Stomach (tissue), 19 donors: ENCODE measurements at places on chromosomes 5 and 9. TPM values are rescaled to one million over a fixed set of nuclear protein-coding genes. Genes with fewer than 3 reads are reported as not detected.
A peak's percentile ranks its signal among the peaks of the same experiment; 100 is the strongest.

DNA sequence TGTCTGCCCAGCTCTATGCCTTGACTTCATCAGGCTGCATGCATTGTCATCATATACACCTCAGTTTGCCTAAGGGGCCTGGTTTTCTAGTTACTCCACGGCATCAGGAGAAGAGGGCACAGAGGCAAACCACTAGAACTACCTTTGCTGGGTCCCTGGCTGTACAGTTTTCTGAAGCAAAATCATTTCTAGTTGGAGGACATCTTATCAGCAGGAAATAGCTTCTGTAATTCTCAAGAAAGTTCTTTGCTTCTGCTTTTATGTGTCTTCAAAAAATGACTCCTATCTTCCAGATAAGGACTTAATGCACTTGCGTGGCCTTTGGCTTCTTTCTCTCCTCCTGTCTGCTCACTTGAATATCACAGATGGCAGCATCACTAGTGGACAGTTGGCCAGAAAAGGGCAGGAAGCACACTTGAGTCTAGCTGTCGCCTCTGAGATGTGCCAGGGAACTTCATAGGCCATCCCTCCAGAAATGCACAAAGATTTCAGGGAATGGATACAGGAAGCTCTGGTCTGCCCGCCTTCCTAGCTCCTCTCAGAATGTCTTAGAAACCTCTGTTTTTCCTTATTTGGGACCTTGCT is 22.4 kb upstream of the LTC4S start:
- DNase-seq: no peak

TBC1D2 gene
- total RNA-seq: 2.9 TPM

TRIP13 gene
- total RNA-seq: not detected

GRCh38 chr9:33159777-33160127 is 7.4 kb downstream of the B4GALT1 start:
- DNase-seq: peak; percentile 50

DNA sequence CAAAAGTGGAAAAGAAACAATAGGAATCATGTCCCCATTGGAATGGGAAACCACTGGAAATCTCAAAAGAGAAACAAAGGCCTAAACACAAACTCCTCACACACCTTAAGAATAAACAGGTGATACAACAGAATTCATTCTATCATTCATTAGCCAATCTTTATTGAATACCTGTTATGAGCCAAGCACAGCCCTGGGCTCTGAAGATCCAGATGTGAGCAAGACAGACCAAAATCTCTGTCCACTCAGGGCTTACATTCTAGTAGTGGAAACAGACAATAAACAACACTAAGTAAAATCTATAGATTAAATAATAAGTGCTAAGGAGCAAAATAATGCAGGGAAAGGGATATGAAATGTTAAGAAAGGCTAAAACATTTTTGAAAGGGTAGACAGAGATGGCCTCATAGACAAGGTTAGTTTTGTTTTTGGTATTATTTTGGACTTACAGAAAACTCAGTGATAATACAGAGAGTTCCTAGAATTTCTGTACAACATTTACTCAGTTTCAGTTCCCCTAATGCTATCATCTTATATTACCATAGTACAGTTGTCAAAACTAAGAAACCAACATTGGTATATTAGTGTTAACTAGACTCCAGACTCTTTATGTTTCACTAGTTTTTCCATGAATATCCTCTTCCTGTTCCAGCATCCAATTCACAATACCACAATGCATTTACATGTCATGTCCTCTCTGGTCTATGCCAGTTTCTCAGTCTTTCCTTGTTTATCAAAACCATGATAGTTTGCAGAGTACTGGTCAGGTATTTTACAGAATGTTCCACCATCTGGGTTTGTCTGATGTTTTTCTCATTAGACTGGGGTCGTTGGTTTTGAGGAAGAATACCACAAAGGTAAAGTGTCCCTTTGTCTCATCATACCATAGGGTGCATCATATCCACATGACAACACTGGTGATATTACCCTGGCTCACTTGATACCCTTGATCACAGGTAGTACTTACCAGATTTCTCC is 103.7 kb downstream of the SIL1 start:
- DNase-seq: no peak

- no peak for DNase-seq
These were observed 182.4 kb downstream of the ARRDC3 start for GRCh38 chr5:91200692-91201091.

- DNase-seq: no peak
These were observed 6.0 kb upstream of the LCP2 start for GRCh38 chr5:170303549-170303948.

CDC20B gene
- not detected for total RNA-seq

OLFML2A gene
- 91.2 TPM for total RNA-seq

- DNase-seq: no peak
These were observed 344.9 kb downstream of the ARL15 start for GRCh38 chr5:53965459-53965858.
